ENCODE measurements at places on chromosomes 7 and 10. TPM values are rescaled to one million over a fixed set of nuclear protein-coding genes. Genes with fewer than 3 reads are reported as not detected.
A peak's percentile ranks its signal among the peaks of the same experiment; 100 is the strongest.

Gene PLAC9
- not detected for total RNA-seq

Gene CPA4
- total RNA-seq, result 0.25 TPM

Gene CDHR1
- 4.3 TPM for total RNA-seq

Gene EEPD1
- 8.7 TPM for total RNA-seq

Gene C10orf62
- total RNA-seq, result not detected

Gene IDI2
- not detected for total RNA-seq

Gene TACC2
- 25.2 TPM for total RNA-seq

- DNase-seq, result peak; percentile 7
These were observed 2.1 kb downstream of the ATP5MK start for GRCh38 chr10:103394180-103394579.

GRCh38 chr10:119689016-119689580 lies 36.8 kb upstream of the INPP5F start:
- no peak for DNase-seq

DNA sequence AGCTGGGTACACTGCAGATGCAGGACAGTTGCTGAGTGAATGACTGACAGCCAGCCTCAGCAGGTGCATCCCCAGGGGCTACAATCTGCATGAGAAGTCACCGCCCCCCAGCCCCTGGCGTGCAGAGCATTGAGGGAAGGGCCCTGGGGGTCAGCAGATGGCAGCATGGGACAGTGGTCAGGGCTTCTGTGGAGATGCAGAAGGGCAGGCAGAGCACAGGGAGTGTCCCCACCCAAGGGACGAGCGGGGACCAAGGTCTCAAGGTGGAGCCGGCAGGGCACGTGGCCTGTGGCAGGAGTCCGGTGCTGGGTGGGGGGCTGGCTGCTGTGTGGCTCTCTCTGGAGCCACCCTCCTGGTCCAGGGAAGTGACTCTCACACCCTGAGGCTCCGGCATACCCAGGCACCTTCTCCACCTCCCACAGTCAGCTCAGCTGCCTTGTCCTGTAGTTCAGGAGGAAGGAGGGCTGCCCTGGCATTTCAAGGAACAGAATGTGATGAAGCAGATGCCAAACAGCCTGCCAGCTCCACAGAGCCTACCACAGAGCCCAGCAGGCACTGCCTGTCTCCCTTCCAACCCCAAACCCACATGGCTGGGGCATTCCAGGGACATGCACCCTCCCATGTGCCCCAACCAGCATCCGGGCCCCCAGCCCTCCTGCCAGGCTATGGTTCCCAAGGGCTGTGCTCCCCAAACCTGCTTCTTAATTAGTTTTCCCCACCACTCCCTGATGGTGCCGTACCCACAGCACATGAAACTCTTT lies 114.5 kb downstream of the TMEM130 start:
- DNase-seq, result no peak

DNA sequence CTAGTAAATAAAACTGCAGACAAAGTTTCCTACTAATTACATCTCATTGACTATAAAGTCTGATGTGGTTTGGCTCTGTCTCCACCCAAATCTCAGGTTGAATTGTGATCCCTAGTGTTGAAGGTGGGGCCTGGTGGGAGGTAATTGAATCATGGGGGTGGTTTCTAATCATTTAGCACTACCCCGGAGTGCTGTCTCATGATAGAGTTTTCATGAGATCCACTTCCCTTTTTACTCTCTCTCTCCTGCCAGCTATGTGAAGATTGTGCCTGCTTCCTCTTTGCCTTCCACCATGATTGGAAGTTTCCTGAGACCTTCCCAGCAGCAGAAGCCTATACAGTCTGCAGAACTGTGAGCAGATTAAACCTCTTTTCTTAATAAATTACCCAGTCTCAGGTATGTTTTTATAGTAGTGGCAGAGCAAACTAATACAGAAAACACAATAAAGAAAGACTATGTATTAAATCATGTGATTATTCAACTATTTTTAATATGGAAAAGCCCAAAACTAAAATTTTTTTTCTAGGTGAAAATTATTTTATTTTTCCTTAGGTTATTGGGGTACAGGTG lies 232.1 kb downstream of the FZD1 start:
- no peak for DNase-seq

DNA sequence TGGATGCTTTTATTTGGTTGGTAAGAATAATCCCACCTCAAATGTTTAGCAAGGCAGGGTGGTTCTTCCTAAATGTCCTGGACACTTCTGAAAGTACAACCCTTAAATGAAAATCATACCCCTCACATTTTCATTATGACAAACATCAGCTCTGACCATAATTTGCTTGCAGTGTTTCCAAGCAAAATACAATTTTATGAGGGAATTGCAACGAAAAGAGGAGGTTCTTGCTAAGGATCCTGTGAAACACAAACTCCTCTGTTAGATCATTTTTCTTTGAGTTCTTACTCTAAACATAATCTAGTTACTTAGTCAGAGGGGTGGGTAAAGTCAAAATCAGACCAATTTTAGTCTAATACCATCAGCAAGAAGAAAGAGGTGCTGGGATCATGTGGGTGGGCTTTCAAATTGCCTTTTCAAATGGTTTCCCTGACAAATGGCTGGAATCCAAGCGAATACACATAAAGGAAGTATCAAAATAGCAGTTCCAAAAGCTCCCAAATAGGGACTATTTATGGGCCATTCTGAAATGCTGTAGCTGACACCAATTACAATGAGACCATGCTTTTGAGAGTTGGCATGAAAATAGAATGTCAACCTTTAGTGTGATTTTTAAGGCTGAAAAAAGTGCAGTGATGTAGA lies 164.9 kb upstream of the INHBA start:
- DNase-seq, result no peak

DNA sequence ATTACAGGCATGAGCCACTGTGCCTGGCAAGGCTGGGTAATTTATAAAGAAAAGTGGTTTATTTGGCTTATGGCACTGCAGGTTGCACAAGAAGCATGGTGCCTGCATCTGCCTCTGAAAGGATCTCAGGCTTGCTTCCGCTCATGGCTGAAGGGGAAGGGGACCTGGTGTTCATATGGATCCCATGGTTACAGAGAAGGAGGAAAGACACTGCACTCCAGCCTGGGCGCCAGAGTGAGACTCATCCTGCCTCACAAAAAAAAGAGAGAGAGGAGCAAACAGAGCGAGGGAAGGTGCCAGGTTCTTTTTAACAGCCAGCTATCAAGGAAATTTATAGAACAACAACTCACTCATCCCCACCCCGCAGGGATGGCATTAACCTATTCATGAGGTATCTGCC lies 36.2 kb downstream of the HIP1 start:
- no peak for DNase-seq

GRCh38 chr10:111114758-111115500 lies 38.1 kb downstream of the ADRA2A start:
- DNase-seq, result no peak

GRCh38 chr7:105816954-105817615 lies 59.3 kb downstream of the ATXN7L1 start:
- no peak for DNase-seq

DNA sequence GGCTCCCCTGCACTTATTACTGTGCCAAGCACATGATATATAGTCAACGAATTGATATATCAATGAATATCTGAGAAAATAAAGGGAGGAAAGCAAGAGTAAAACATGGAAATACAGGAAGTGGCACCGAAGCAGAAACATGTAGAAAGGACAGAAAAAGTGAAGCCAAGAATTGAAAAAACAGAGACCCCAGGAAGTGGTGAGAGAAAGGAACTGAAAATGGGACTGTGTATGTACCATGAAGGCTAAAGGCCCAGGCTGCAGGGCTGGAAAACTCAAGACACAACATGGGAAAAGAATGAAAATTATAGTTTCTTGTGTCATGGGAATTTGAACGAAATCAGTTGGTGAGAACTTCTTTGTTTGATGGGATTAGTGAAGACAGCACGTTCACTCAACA lies 60.6 kb downstream of the MAP3K8 start:
- DNase-seq, result no peak

- DNase-seq, result no peak
These were observed 137.1 kb downstream of the ZNF365 start for GRCh38 chr10:62511238-62511637.

DNA sequence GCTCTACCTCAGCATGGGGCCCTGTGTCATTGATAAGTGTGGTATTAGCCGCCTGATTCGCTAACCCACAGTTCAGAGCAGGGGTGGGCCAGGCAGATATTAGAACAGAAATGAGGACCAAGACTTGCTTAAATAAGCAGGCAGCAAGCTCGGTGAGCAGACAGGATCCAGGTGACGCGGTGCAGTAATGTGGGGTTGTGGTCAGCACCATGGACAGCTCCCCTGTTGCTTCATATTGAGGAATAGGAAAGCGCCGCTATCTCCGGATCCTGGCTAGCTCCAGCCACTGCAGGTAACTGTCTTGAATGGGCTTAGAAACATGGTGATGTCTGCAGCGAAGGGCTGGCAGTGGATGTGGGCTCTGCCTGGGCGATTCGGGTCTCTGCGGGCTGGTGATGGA lies 51.3 kb upstream of the GPR26 start:
- DNase-seq, result peak; percentile 4

- DNase-seq, result no peak
These were observed 16.8 kb downstream of the CLRN3 start for GRCh38 chr10:127875916-127876315.

DNA sequence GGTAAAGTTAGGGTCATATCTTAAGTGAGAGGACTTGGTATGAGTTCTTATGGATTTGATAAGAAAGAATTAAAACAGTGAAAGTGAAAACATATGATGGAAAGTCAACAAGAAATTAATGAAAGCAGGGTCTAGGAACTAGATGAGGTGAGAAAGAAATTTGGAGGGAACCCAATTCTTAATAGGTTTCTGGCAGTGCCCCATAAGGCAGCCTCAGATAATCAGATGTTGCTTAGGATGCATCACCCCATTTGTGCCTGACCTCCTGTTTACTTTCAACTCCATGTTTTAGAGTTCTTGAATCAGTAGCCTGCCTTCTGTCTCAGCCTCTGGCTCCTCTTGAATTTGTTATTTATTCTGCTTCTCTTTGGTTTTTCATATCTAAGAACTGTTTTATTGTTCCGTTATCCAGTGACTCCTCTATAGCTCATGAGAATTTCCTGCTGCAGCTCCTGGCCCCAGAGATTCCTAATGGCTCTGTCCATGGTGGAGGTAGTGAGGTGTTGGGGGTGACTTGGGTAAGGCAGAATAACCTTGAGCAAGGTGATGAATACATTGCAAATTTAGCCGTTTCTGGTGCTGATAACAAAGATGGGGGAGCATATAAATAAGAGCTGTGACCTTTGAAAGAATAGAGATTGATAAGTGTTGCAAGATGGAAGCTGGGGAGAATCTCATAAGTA lies 17.6 kb downstream of the ITGB8 start:
- no peak for DNase-seq

DNA sequence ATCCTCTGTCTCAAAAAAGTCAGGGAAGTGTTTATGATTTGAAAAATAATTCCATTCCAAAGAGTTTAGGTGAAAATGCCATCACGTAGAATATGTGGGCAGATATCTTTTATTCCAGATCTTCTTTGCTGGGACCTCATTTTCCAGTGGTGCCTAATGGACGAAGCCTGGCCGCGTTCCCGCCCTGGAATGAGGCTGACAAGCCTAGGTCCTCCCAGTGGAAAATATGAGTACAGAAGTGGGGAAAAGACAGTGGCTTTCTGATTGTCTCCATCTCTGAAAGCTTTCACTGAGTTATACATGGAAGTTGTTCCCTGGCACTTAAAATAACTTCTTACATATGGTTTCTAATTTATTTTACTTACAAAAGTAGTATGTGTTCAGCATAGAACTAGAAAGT lies 139.4 kb downstream of the TACC2 start:
- DNase-seq, result no peak

- DNase-seq, result no peak
These were observed 36.6 kb upstream of the KCNIP2 start for GRCh38 chr10:101880232-101880573.

DNA sequence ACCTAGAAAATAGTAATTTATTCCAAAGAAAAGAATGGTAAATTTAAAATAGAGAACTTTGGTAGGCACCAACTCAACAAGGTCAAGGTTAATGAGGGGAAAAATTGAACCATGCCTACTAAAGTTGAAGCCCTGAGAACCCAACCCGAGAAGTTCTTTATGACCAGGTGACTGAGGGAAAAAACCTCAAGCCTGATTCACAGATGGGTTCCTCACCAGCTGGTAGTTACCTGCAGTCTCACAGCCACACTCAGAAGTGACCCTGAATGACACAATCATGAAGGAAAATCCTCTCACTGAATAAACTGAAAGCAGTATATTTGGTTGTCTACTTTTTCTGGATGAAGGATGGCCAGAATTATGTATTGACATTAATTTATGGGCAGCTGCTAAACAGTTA lies 7.0 kb downstream of the C10orf67 start:
- DNase-seq, result no peak

DNA sequence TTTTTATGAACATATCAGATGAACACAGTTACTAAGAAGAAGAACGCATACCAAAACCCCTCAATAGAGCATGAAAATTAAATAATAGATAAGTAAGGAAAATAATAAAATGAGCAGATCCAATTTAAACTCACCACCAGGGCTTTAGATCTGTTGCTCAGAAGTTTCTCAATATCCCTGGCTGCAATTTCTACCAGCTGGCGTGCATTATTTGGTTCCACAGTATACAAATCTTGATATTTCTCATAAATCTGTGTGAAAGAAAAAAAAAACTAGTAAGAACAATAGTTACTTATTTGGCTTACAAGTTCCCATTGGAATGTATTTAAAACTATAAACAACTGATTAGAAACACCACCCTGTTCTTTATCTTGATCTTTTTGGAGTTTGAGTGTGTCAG lies 108.6 kb downstream of the CACNA2D1 start:
- no peak for DNase-seq

- no peak for DNase-seq
These were observed 2.6 kb upstream of the CYP26A1 start for GRCh38 chr10:93071177-93071472.

GRCh38 chr7:134509010-134509409 lies 18.4 kb upstream of the AKR1B10 start:
- no peak for DNase-seq

DNA sequence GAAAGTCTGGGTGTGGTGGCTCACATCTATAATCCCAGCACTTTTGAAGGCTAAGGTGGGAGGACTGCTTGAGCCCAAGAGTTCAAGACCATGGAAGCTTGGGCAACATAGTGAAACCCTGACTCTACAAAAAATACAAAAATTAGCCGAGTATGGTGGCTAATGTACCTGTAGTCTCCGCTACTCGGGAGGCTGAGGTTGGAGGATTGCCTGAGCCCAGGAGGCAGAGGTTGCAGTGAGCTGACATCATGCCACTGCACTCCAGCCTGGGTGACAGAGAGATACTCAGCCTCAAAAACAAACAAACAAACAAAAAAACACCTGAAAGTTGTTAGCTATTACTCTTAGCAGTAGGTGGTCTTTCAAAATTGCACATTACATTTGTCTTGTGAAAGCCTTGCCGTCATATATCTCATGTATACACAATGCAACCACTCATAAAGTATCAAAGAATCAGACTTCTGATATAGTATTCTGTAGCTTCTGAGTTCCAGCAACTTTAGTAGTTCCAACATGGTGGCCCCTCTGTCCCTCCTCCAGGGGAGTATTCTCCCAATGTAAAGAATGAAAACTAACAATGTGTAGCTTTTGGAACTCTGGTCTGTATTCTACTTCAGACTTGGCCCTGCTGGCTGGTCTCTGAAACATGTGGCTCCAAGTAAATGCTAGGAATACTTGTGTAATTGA lies 101.5 kb downstream of the ZNF92 start:
- no peak for DNase-seq

- no peak for DNase-seq
These were observed 128.9 kb downstream of the DGKI start for GRCh38 chr7:137717811-137718271.
